ENCODE measurements at places on chromosomes 6 and 20.

GRCh38 chr20:60480950-60481742, 522.9 kb downstream of the CDH26 start:
- DNase-seq, result no peak

DNA sequence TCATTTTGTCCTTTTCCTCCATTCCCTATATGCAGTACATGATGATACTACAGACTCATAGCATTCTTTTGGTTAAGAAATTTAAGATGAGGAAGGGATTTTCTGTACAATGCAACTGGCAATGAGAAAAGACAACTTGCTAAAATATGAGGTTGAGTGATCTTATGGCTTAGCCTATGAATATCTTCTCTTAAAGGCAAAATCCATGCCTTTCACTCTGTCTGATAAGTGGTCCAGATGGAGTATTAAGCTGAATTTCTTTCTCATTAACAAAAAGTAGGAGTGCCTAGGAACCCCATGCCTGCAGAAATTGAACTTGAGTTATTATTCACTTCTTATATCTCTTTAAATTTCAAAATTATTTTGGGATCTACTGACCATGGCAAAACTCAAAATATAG, 135.3 kb downstream of the GRIK2 start:
- no peak for DNase-seq

DNA sequence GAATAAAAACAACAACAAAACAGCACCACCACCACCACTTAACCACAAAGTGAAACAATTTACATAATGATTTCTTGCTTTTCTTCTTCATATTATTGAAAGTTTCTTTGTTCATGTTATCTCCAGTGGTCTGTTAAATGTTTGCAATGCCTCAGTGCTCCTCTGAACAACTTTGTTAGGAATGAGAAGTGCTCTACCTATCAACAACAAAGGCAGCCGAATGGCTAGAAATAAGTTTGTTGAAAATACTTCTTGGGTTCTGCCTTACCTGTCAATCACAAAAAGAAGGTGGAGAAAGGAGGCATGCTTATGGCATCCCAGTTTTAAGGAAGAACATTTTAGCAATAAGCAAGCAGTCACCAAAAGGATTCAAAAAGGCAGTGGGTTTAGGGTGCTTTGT, 490.2 kb downstream of the PRKN start:
- DNase-seq, result no peak

DNA sequence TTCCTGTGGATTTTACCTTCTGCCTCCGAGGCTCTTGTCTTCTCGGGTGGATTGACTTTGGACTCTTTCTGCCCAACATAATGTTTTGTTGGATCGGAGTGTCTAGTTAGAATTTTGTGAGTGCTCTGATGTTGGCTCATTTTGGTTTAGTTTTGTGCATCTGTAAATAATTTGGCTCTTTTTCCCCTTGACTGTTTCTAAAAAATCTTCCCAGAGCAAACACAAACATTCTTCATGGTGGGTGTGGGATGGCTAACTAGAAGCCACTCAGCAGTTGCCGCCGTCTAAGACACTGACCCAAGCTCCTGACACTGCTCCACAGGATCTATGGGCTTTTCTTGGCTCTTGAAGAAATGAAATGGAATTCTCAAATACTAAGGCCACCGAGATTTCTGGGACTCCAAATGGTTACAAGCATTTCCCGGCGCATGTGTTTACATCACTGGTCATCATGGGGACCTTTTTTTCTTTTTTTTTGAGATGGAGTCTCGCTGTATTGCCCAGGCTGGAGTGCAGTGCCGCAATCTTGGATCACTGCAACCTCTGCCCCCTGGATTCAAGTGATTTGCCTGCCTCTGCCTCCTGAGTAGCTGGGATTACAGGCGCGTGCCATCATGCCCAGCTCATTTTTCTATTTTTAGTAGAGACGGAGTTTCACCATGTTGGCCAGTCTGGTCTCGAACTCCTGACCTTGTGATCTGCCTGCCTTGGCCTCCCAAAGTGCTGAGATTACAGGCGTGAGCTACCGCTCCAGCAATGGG, 92.0 kb upstream of the FRMD1 start:
- DNase-seq, result no peak

DNA sequence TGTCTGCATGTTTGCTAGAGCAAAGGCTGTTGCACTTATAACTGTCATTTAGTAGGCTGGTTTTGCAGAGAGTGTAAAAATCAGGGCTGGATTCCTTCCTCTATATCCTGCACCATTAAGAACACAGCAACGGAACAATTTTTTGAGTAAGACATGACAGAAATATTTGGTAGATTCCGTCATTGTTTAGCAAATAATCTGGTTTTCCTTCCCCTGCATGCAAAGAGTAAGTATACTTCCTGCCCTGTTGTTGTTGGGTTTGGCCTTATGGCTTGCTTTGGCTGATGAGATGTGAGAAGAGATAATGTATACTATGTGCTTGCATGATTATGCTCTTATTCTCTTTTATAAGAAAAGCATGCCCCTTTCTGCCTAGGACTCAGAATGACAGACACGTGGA, 23.8 kb downstream of the MANEA start:
- DNase-seq, result no peak
